Breast epithelium (tissue), 4 donors: ENCODE measurements at places on chromosomes 2 and 18. TPM values are rescaled to one million over a fixed set of nuclear protein-coding genes. Genes with fewer than 3 reads are reported as not detected.

The ZSCAN30 gene
- 21.3 TPM for total RNA-seq

DNA sequence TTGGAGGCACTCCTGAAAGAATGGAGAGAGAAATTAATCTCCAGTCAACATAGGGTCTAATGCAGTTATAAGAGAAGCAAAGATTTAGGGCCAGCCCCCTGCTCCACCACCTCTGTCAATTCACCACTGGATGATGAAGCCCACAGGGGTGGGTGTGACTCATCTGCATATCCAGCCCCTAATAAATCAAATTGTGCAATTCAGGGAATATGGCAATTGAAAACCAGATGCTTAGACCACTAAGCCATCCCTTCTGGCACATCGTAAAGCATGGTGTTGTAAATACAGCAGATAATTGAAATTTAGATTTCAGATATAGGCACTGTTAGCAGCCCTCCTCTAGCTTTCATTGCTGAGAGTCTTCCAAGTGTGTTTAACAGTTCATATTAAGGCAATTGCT, 541.4 kb downstream of the PARD3B start:
- DNase-seq = no peak

- DNase-seq = no peak
Measured at GRCh38 chr2:8693157-8693821, 11.4 kb downstream of the ID2 start.

- no peak for DNase-seq
Measured at GRCh38 chr2:158748926-158749590, 46.1 kb upstream of the DAPL1 start.

- peak; percentile 62 for DNase-seq
Measured at GRCh38 chr2:28624793-28625701, 126.6 kb upstream of the PPP1CB start.

The IL37 gene
- not detected for total RNA-seq

- no peak for DNase-seq
Measured at GRCh38 chr2:240739797-240740196, 48.1 kb downstream of the AQP12A start.

- no peak for DNase-seq
Measured at GRCh38 chr2:119111115-119111975, 47.2 kb downstream of the C1QL2 start.

DNA sequence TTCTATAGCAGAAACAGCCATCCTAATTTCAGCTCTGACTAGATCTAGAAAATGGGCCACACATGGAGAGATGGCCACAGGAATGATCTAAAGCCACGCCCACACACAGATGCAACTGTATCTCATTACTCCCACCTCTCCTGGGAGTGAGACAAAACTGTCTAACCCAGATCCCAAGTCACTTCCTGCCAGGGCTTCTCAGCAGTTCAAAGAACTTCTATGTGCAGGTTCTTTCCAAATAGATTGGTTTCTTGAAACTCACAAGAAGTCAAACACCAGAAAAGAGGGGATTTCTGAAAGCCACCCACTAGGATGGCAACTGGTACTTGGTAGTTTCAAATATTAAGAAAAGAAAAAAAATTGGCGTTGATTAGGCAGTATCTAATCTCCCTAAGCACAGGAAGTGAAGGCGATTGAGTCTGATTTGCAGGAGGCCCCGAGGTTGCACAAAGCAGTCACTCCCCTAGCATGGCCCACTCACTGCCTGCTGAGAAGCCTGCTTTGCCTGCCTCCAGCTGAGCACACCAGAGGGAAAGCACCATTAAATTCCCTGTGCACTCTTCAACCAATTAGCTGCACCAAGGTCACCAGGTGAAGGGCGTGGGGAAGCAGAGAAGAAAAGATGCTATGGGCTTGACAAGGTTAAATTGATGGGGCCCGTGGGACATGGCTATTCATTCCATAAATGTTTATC, 51.1 kb downstream of the PAPOLG start:
- no peak for DNase-seq

The RNF25 gene
- total RNA-seq = 22.7 TPM

DNA sequence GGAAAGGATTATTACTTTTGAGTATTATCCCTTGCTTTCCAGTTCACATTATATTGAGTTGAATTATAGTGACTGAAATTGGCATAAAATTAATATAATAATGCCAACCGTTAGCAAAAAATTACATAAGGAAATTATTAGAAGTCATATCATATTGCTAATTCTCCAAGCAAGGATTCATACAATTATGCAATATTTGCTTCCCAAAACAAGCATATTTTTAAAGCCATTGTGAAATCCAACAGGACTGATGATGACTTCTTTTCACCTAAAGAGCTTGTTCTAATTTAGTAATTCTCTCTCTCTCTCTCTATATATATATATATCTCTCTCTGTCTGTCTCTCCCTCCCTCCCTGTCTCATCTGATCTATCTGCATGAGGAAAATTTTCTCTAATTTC, 283.5 kb downstream of the DSEL start:
- DNase-seq = no peak

GRCh38 chr2:215711471-215712034, 275.7 kb upstream of the FN1 start:
- no peak for DNase-seq

GRCh38 chr2:154978244-154978643, 279.7 kb downstream of the KCNJ3 start:
- no peak for DNase-seq

DNA sequence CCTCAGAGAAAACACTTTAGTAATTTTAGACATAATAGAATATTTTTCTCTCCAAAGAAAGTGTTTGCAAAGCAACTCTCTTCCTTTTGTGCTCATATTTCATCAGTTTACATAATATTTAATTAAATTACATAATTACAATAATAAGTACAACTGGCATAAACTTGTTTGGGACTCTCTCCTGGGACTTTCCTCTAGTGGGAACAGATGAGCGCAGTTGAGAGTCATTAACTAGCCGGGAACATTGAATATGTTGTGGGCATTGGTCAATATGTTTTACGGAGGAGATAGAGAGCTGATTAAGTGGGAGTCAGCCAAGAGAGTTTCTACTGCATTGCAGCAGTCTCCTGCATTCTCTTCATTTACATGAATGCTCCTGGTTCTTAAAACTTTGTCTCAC, 607.7 kb downstream of the ARHGAP15 start:
- DNase-seq = no peak

- DNase-seq = no peak
Measured at GRCh38 chr2:221347471-221347870, 224.6 kb downstream of the EPHA4 start.

The CCDC85A gene
- total RNA-seq = 7.5 TPM

The ZNF519 gene
- total RNA-seq = 7.9 TPM

The GKN1 gene
- total RNA-seq = not detected

DNA sequence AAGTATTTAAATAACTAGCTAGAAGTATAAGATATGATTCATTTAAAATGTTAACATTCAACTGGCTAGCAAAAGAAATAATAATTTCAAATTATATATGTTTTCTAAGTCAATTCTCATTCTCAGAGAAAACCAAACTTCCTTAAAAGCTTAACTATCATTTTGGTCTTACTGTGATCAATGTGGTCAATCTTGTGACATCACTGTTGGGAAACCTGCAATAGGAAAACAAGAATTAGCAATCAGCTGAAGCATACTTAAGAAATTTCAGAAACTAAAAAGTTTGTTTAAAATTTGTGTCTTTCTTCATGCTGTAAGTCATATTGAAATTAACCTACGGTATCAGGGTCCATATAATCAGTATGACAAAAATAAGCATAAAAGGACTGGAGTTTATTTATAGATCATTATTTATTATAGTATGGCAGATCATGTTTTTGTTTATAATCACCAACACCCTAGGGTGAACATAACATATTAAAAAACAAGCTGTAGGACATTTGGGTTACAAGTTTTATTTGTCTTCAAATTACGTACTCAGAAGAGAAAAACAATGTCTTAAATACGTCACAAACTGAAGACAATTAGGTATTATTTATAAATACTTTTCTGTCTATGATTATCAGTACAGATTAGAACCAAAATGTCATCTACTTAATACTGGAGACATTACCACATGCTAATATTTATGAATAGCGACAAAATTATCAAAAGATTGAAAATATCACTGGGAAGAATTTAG, 60.5 kb downstream of the BAZ2B start:
- DNase-seq = no peak

The PTPRM gene
- 181 TPM for total RNA-seq

GRCh38 chr2:10537522-10538199, 89.5 kb upstream of the ODC1 start:
- no peak for DNase-seq

The TUBA4B gene
- total RNA-seq = 0.16 TPM

DNA sequence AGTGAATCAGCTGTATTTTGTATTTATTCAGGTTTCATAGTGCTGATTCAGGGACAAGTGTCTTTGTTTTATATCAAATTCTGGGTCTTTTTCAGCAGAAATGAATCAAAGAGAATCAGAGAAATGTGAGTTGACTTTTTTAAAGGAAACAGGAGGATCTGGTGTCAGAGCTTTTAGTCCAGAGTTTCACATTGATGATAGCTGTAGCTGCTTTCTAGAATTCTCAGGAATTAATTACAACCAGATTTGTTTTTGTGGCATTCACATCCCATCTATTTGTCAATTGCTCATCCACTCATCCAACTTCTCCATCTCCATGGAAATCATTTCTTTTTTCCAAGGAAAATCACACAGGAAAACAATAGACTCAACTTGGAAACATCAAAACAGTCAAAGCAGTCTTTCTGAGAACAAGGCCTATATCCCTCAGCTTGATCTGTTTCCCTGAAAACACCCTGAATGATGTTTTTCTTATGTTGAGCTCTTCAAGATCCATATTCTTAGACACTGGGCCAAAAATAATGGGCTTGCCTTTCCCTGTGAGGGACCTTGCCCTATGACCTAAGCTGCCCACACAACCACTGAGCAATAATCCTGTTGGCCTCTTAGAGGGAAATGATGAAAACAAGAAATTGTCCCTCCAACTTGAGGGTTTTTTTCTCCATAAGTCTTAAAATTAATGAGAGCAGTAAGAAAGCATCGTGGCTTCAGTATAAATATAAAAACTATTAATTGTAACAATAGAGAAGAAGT, 249.5 kb upstream of the FN1 start:
- DNase-seq = no peak

The GCG gene
- total RNA-seq = not detected

DNA sequence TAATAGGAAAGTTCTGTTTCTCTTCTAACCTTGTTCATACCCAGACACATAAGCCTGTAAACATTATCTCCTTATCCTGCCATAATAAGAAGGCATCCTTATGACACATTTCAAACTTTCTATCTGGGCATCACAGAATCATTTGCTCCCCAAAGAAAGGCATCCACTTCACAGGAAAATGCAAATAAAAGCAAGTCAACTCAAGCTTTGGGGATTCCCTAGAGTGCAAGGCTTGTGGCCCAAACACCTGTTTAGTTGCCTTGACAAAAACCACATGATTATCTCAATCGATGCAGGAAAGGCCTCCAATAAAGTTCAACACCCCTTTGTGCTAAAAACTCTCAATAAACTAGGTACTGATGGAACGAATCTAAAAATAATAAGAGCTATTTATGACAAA, 195.7 kb upstream of the GALNT5 start:
- DNase-seq = no peak

The DLGAP1 gene
- 0.96 TPM for total RNA-seq

DNA sequence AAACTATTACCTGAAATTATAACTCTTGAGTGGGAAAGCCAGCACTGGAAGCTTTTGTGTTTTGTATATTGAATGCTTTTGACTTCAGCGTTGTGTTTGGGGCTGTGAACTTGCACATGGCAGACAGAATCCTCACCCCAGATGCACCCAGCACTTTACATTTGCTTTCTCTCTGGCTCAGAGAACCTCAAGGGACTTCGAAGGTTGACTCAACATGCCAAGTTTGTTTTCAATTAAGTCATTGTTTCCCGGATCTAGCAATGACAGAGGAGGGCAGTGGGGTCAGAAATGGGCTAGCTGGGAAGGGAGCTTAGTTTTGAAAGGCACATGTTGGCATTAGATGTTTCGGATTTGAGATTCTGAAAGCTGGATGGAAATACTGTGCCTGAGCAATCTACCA, 22.4 kb downstream of the TET3 start:
- no peak for DNase-seq

- DNase-seq = no peak
Measured at GRCh38 chr2:136909777-136910176, 144.4 kb downstream of the THSD7B start.

The CYP27C1 gene
- total RNA-seq = 0.29 TPM

- DNase-seq = no peak
Measured at GRCh38 chr2:101188683-101189405, 37.7 kb upstream of the TBC1D8 start.

DNA sequence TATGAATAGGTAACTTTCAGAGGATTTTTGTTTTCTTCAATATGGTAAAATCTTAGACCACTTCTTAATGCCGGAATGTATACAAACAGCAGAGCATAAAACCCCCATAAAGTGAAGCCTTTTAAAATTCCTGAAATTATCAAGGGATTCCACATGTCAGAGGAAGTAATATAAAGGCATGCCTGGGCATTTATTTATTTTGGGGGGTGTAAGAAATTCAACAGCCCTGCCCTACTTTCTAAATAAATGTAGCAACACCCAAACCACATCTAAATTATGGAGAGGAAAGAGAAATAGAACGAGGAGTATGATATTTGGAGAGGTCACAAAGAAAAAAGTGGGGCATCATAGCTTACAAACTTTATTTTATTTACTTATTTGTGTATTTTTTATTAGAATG, 9.9 kb downstream of the CHST9 start:
- DNase-seq = no peak

The LOXL3 gene
- total RNA-seq = 7.8 TPM

The CDH7 gene
- not detected for total RNA-seq

DNA sequence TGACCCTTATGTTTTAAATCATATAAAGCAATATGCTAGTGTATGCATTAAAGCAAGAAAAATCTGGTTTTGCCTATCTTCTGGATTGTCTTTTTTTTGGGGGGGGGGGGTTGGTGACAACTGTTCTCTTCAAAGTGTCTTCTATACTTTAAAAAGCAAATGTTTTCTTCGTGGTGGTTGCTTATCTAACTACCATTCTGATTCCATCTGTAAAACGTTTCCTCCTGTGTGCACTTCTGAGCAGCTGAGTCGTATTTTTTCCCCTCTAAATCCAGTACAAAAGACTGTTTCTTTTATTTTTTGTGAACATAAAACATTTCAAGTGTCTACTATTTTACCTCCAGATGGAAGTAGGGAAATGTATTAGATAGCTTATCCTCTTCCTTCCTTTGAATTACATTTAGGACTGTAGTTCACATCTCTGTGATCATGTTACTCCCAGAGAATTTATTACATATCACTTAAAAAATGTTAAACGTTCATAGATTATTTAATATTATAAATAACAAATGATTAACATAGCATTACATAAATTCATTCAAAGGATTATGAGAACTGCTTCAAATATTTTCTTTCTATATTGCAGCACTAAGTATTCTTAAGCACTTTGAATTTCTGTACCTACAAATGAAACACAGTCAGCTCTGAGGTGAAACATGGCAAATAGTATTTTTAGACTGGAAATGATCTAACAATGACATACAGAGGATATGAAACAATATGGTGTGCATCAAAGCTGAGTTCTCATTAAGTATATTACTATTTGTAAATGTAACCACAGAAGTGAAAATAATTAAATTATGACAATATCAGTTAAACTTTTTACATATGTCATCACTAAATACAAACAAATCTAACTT, 56.4 kb downstream of the SCN3A start:
- no peak for DNase-seq
